ENCODE measurements at places on chromosomes 6 and 20.

GRCh38 chr6:56580271-56580670 lies 62.4 kb downstream of the DST start:
- no peak for DNase-seq

DNA sequence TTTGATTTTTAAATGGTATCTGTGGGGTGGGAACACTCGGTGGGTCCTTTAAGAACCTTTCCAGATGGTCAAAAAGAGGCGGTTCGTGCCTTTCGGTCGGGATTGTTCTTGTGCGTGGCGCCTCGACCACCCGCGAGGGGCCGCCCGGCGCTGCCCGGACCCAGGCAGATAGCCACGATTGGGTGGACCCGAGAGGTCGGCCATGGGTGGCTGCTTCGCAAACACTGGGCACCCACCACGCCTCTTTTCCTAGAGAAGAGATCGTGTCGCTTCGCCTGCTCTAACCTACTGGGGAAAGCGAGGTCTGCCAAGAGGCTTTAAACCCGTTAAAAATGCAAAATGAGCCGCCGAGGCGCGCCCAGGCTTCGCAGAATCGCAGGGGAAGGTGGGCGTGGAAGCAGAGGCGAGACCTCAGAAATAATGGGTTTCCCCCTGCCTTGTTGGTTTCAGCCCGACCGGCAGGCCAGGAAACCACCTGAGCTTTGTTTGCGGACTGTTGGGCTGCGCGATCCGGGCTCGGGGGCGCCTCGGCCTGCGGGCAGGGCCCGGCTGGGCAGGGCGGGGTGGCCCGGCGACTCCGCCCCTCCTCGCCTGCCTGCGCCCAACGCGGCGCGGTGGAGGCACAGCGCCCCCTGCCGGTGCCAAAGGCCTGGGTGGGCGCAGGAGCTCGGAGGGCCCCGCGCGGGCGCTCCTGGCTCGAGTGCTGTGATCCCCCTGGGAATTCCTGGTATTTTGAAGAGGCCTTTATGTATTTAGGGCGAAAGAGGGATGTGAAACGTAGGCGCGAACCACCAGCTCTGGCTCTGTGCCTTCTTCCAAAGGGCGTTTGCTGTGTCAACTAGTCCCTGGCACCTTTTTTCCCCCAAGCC lies 1.6 kb downstream of the MARCKS start:
- peak; percentile 73 for DNase-seq

- DNase-seq = no peak
Measured at GRCh38 chr6:117423754-117424153, 2.0 kb downstream of the ROS1 start.

DNA sequence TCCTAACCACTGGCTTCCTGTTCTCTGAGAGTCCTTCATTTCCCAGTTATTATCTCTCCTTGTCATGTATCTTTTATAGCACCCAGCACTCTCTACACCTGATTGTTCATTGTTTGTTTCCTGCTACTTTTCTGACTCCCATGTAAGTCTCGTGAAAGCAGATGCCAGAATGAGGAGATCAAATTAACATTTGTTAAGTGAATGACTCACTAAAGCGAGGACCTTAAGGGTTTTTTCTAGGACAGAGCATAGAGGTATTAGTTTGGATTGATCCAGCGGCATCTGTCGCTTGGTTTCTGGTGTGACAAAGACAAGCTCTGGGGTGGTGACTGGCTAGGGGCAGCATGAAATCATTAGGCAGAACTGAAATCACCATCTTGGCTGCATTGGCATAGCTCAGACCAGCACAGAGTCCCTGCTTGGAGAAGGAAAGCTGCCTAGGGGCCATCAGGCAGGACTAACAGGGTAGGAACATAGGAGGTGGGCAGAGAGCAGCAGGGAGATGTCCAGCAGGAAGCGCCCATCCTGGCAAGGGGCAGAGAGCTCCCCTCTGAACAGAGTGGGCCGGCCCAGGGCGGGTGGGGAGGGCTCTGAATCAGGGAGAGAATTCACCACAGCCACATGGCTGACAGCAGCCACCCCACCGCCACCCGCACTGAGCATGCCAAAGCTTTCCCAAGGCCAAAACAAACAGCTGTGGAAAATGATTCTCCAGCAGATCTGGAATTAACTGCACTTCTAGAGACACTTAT lies 97.1 kb upstream of the CEP85L start:
- DNase-seq = no peak

- no peak for DNase-seq
Measured at GRCh38 chr6:157962601-157963302, 18.9 kb upstream of the SYNJ2 start.

DNA sequence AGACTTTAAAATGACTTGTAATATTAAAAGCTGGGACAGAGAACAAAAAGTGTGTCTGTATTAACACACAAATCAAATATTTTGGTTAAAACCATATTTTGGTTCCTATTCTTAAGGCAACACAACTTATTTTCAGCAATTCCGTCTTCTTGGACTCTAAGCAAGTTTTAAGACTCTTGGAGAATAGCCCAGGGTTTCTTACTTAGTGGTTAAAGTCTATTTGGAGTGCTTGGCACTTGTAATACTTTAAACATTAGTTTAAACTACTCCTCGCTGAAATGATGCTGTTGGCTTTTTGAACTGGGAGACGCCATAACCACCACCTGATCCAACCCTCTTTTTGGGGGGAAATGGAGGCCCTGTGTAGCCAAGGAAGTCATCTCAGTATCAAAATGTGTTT lies 109.7 kb upstream of the GMDS start:
- DNase-seq = no peak

- DNase-seq = no peak
Measured at GRCh38 chr6:100657678-100658330, 193.1 kb upstream of the SIM1 start.

DNA sequence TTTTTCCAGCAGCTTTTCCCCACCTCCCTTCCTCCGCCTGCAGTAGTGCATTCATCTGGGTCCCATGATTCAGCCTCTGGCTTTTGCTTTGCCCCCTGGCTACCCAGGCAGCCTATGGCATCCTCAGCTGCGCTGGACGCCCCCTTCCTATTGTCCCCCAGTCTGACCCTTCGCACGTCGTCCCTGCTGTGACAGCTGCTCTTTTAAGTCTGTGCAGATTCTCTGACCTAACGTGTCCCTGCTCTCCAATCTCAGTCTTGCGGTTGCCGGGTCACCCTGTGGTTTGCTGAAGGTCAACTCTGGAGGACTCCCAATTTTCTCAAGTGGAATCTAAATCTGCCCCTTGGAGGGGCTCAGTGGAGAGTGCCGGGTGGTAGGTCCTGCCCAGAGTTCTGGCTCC lies 294.3 kb downstream of the CDC5L start:
- DNase-seq = no peak

DNA sequence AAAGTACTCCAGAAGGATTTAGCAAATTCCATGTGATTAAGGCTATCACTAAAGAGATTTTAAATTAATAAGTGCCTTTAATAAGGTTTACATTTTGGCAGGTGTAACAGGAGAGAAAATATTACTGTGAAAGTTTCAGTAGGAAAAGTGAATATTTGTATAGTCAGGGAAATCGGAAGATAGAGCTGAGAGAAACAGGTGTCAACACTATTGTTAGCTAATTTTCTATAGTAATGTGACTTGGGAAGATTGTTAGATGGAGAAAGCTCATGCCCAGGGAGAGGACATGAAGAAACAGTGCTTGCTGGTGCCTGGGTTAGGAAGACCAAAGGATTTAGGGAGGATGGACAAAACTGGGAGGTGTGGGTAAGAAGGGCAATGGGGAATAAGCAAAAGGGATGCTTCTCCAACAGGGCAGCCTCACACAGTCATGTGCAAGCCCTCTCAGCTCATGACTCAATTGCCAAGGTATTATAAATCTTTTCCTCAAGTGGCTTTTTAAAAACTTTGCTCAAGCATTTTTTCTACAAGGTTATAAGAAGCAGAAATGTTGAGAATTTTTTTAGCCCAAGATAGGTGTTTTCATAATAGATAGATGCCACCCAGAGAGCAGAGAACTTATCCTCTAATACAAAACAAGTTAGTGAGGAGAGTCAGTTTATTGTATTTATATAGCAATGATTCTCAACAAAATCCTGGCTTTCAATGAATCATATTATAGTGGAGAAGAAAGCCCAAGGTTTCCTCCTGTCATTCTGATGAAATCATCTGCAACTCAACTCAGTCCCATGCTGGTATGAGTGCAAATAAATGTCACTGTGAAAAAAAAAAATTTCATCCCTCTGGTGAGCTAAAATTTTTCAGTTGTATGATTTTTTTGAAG lies 325.2 kb upstream of the NT5E start:
- DNase-seq = no peak

DNA sequence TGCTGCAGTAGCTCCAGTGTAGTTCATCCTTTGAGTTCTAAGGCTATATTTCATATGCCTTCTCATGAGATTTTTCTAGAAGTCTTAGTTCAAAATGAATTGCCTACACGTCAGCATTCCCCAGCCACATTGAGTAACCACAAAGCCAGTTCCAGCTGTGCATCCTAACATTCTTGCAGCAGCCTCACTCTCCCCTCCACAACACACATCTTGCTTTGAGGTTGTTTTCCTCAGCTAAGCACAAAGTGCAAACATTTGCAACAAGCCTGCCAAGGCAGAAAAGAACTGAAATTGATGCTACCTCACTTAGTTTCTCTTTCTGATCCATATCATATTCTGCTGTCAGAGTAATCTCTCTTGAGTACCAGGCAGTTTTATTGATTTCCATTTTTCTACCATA lies 160.7 kb upstream of the KCNQ5 start:
- DNase-seq = no peak

GRCh38 chr20:54263116-54263690 lies 55.3 kb downstream of the PFDN4 start:
- no peak for DNase-seq

- DNase-seq = no peak
Measured at GRCh38 chr6:4801491-4802110, 25.4 kb downstream of the CDYL start.
